ENCODE measurements at places on chromosomes 16 and 17.

- DNase-seq, result no peak
Observed at GRCh38 chr17:40293363-40293762, 5.7 kb downstream of the CDC6 start.

- DNase-seq, result no peak
Observed at GRCh38 chr17:63475491-63476412, 1.1 kb upstream of the ACE start.

GRCh38 chr17:74201250-74201649 lies 2.2 kb upstream of the RPL38 start:
- DNase-seq, result no peak

DNA sequence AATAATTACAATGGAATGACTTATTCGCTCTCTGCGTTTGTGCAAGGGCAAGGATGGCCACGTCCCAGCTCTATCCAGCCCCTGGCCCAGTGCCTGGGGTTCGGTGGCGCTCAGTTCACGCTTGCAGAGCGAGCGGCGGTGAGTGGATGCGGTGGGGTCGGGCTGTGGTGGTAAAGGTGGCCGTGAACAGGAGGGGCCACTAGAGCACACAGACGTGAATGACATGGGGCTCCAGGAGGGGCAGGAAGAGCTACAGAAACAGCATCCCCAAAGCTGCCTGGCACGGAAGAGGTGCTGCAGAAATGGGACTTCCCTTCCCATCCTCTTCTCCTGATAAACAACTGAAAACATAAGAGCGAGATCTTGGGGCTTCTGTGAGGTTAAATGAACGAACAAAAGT lies 28.4 kb downstream of the IRF8 start:
- DNase-seq, result no peak

GRCh38 chr17:66670206-66670605 lies 164.7 kb upstream of the CACNG5 start:
- DNase-seq, result peak; percentile 24

DNA sequence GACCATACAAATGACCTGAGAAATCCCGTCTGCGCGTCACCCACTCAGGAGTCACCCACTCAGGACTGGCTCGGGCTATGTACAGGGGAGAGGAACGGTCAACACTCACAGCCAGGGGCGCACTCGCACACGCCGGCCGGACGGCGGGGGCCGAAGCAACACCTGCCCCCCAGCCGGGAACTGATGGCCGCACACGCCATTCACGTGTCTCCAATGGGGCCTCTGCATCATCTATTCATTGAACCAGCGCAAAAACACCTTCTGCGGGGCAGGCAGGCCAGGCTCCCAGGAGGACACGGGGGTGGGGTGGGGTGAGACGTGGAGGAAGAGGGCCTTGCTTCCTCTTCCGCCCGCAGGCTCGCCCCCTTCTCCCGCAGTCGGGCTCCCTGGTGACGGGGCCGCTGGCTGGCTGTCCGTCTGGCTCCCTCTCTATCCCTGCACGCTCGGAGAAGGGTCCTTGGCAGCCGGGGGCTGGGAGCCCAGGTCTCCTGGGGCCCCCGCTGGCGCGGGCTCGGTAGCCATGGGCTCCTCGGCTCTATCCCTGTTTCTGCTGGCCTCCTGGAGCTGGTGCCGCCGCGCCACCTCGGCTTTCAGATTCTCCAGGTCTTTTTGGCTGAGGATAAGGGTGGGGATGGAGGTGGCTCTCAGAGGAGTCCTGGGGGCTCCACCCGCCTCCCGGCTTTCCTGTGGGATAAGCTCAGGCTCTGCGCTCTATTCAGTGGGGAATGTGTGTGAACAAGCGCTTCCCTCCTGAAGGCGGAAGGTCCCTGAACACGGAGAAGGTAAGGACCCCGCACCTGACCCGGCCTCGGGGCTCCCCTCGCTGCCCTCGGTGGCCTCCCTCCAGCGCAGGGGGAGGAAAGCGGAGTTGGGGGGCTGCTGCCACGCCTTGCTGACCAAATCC lies 21.1 kb downstream of the CLUH start:
- no peak for DNase-seq

GRCh38 chr17:77323413-77324171 lies 182.8 kb downstream of the SEC14L1 start:
- no peak for DNase-seq
